ENCODE measurements at places on chromosomes 6 and 20.
A peak's percentile ranks its signal among the peaks of the same experiment; 100 is the strongest.

DNA sequence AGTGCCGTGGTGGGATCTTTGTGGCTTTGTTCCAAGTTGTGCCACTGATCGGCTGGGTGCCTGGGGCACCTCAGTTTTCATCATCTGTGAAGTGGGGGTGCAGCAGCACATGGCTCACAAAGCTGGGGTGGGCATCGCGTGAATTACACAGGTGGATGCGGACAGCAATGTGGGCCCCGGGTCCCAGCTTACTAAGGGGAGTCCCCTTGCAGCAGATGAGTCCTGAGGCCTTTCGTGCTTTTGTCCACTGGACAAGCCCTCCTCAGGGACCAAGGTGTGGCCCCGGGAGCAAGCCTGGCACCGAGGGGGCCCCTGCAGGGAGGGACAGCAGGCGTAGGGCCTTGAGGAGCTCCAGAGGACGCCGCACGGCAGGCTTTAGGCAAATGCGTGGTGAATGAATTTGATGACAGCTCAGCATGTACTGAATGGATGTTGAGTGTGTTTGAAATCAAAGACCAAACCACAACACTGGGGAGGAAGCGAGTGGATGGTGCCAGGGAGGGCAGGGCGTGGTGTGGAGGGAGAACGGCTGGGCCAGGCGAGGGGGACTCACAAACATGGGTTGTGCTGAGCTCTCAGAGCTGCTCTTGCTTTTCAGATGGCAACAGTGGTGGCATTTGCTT, 53.2 kb downstream of the IRF4 start:
- peak; percentile 66 for DNase-seq

GRCh38 chr20:5297280-5298004, 19.3 kb downstream of the PROKR2 start:
- DNase-seq, result no peak

DNA sequence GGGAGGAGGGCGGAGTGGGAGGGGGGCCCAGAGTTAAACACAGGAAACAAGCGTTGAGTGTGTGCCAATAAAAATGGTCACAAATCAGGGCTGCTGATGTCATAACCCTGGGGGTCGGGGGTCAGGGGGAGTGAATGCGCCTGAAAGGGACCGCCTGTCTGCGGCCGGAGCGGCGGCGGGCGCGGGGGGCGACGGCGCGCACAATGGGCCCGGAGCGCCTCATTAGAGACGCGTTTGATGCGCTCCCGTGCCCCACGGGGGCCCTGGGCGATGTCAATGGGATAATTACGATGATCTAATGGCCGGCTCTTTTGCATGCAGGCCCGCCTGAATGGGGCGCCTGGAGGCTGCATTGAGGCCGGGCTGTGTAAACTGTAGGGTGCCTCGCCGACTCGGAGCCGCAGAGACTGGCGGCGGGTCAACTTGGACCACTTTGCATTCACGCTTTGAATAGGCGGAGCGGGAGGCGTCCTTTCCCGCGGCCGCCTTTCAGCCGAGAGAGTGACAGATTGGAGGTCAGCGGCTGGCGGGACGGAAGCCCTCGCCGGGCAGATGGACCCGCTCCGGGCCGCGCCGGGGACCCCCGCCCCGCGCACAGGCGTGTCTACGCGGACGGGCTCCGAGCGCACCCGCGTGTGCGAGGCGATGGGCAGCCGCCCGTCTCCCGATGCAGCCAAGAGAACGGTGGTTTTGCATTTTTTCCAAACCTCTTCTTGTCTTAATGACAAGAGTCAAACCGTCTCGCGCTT, 296.1 kb downstream of the TFAP2C start:
- DNase-seq, result no peak

DNA sequence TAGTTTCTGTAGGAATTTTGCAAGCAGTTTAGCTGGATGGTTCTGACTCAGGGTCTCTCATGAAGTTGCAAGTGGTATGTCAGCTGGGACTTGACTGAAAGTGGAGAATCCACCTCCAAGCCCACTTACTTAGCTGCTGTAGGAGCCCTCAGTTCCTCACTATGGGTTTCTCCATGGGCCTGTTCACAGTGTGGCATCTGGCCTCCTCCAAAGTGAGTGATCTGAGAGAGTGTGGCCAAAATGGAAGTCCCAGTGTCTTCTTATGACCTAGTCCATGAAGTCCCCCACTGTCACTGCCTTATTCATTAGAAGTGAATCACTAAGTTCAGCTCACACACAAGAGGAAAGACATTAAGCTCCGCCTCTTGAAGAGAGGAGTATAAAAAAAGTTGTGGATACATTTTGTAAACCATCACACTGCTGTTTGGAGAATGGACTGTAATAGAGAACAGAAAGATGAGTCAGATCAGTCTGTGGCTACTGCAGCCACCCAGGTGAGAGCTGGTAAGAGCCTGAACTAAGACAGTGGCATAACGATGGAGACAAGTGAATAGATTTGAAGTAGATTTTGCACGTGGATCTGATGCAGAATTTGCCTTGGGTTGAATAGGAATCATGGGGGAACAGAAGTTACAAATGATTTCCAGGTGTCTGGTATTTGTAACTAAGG, 4.9 kb upstream of the NELFCD start:
- DNase-seq, result no peak

DNA sequence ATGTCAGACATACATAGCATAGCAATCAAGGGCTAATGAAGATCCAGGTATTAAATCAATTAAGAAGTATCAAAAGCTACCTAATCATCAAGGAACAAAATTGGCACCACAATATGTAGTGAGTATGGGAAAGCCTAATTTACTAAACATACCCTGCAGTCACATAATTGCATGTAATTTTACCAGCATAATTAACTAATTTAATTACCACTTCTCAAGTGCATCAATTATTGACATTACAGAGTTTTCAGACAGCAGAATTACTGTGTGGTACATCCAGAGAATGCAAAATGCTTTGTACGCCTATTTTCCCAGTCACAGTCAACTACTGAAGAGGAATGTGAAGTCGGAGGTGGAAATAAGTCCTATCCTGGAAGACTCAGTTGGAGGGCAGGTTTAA, 279.0 kb upstream of the ID4 start:
- no peak for DNase-seq

DNA sequence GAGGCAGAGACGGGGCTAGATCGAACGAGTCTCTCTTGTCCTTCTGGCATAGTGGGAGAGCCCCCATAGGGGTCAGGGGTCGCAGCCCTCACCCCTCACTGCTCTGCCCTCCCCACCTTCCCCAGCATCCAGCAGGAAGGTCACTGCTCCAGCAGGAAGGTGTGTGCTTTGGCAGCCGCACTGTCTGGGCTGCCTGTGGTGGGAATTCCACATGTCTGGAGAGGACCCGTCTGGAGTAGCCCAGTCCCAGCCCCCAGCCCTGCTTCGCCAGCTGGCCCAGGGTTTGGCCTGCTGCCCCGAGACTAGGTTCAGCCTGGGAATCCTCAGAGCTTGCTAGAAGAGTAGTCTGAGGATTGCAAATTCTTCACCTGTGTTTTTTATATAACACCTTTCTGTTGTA, 2.5 kb upstream of the R3HDML start:
- DNase-seq, result no peak

DNA sequence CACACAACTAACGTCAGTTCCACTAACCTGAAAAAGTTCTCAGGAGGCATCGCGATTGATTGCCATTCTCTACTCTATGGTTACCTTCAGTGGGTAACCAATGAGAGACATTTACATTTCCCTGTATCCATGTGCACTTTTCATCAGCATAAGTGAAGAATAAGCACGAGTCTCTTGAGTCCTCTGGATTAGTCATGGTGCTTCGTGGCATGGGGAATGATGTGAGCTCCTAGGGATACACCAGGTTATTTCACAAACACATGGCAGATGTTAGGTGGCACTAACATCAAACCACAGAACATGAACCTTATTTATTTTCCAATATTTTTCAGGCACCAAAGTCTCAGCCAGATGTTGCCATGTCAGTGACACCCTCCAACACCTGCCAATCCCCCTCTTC, 64.0 kb downstream of the FYN start:
- DNase-seq, result no peak

DNA sequence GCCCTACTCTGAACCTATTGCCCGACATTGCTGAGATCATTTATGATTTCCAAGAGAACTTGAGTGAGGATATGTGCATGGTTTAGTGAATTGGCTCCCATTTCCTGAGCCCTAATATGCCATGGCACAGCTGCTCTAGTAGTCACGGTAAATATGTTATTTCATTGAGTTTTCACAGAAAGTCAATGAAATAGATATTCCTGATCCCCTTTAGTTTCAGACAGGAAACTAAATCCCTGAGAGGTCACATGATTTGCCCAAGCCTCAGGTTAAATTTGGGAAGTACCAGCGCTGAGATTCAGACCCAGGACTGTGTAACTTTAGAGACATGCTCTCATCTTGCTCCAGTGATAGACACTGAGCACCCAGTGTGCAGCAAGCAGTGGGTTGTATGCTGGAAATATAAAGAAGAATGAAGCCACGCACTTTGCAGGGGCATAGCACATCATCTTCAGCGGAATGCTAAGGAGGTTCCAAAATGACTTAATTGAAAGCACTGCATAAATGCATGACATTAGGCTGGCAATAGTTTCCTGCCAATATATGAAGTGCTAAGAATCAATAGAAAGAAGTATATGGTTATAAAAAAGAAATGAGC, 70.6 kb downstream of the FARS2 start:
- DNase-seq, result no peak

DNA sequence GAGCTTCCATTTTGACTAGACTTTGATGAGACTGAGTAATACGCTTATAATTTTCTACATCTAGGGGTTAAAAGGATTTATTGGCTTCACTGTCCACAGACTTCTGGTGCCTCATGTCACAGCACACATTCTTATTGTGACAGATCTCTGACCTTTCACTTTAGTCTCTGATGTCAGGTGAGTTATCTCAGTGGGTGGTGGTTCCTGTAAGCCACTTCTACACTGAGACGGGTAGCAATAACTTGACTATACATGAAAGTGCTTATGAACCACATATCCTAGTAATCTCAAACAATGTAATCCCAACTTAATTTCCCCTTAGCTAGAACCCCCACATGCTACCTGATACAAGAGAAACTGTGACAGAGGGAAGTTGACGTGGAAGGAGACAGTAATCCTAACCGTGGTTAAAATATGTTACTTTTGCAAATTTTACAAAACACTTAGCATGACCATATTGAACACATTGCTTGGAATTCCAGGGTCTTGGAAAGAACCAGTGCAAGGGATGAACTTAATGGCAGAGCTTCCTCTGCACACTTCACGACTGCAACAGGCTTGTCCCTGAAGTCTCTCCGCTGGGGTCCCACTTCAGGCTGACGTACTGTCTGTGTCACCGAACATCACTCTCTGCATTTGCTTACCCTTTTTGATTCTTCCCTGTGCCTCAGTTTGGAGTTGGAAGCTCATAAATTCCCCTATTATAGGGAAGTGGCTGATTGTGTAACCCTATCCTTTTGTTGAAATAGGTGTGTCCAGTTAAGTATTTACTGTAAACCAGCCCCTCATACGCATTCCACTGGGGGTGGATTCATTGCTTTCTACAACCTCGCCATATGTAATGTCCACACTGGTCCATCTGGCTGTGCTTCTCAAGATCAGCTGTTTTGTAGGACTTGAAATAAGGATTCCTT, 6.4 kb upstream of the TRIM40 start:
- DNase-seq, result no peak

GRCh38 chr20:47863315-47863965, 78.2 kb upstream of the SULF2 start:
- no peak for DNase-seq

- no peak for DNase-seq
Measured at GRCh38 chr6:2667617-2668016, 83.1 kb downstream of the MYLK4 start.

GRCh38 chr20:49283703-49284625, 6.1 kb upstream of the ZNFX1 start:
- no peak for DNase-seq

DNA sequence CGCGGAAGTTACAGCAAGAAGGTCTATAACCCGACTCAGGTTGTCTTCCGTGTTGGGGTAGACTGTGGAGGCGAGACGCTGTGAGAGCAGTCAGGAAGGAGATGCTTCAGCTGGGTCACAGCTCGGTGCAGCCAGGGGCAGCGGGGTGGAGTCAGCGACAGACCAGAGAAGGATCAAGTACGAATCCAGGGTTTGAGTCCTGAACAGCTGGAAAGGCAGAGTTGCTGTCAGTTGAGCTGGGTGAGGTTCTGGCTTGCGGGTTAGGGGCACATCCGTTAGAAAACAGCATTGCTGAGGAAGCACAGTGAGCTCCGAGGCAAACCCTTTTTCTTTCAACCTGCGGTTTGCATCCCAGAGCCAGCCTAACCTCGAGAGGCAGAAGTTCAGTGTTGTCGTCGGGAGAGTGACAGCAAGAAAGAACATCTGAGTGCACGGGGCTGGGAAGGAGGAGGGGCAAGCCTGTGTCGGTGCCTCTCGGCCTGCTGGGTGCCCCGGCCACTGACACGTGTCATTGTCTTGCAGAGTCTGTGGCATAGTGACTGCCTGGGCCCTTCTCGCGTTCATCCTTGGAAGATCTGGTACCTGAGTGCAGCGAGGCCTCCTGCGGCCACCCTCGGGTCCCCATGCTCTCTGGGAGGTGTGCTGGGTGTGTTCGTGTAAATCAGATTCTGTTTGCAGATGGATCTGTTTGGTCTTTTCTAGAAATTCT, 20.0 kb downstream of the PNLDC1 start:
- DNase-seq, result peak; percentile 52

GRCh38 chr6:36954262-36954931, at the start of gene PI16:
Gene PI16 (plus strand): TSS chr6:36954738. CDS start chr6:36954761, 23 bp downstream.
- DNase-seq, result peak; percentile 8

DNA sequence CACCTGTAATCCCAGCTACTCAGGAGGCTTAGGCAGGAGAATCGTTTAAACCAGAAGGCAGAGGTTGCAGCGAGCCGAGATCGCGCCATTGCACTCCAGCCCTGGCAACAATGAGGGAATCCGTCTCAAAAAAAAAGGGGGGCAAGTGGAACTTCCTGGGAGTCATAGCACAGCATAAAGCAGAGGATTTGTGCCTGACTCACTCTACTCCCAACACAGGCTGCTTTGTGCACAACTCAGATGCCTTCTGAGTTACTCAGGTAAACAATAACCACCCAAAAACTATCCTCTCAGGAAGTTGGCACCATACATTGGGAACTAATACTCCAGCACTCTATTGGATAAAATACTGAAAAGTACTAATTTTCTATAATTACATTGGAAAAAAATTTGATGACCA, 2.5 kb upstream of the TMEM244 start:
- DNase-seq, result no peak

DNA sequence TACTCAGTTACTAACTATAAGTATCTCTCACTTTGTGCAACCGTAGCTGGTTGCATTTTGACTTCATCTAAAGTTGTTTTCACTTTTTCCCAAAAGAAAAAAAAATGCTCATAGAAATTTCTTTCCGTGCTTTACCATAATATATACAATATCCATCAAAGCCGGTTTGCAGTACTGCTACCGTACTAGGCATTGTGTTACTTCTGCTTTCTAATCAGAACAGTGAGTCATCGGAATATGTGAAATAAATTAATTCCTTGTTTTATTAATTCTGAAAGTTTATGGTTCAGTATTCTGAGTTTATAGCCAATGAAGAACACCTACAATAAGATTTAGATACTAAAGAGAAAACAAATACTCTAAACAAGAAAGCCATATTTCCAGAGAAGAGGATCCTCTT, 72.5 kb downstream of the TNFRSF21 start:
- no peak for DNase-seq

Measured in stimulated activated naive CD4-positive, alpha-beta T cell (primary cell).